ENCODE measurements at places on chromosomes 16 and 17. TPM values are rescaled to one million over a fixed set of nuclear protein-coding genes. Genes with fewer than 3 reads are reported as not detected.

The ENPP7 gene
- not detected for polyA plus RNA-seq

The BEAN1 gene
- polyA plus RNA-seq = not detected

The ALOX12B gene
- polyA plus RNA-seq = 0.82 TPM

The ZNF287 gene
- polyA plus RNA-seq = 15.1 TPM

The SLC2A4 gene
- not detected for polyA plus RNA-seq

The ACE gene
- 0.15 TPM for polyA plus RNA-seq

The NPIPB6 gene
- not detected for polyA plus RNA-seq

The PNMT gene
- polyA plus RNA-seq = 0.64 TPM

The CD300E gene
- polyA plus RNA-seq = 0.06 TPM

The CDRT15 gene
- 0.62 TPM for polyA plus RNA-seq

The ULK2 gene
- polyA plus RNA-seq = 15.4 TPM

The ASB16 gene
- 0.09 TPM for polyA plus RNA-seq

The HASPIN gene
- polyA plus RNA-seq = 0.28 TPM

The HS3ST3B1 gene
- 12.7 TPM for polyA plus RNA-seq

The CD79B gene
- polyA plus RNA-seq = 21.3 TPM

The SMIM5 gene
- 0.06 TPM for polyA plus RNA-seq

The GAST gene
- not detected for polyA plus RNA-seq

The SLC25A19 gene
- polyA plus RNA-seq = 11.2 TPM

The SHISA6 gene
- not detected for polyA plus RNA-seq

The KRT15 gene
- polyA plus RNA-seq = not detected

The CLCN7 gene
- 24.2 TPM for polyA plus RNA-seq

The RAB26 gene
- 0.94 TPM for polyA plus RNA-seq

The ZNF385C gene
- polyA plus RNA-seq = not detected

The GNG13 gene
- polyA plus RNA-seq = not detected

The CCT6B gene
- 0.35 TPM for polyA plus RNA-seq

The FZD2 gene
- polyA plus RNA-seq = 0.24 TPM

The CCL14 gene
- polyA plus RNA-seq = not detected

The SLC52A1 gene
- polyA plus RNA-seq = not detected

The KRT39 gene
- polyA plus RNA-seq = not detected

The JPH3 gene
- 0.09 TPM for polyA plus RNA-seq

The MYO1D gene
- 1.3 TPM for polyA plus RNA-seq

The PIGS gene
- 48.1 TPM for polyA plus RNA-seq

The SLC16A6 gene
- 1.5 TPM for polyA plus RNA-seq

The ZSCAN10 gene
- polyA plus RNA-seq = not detected

The ACSM2A gene
- polyA plus RNA-seq = not detected

All from naive thymus-derived CD8-positive, alpha-beta T cell (primary cell).